ENCODE measurements at places on chromosomes 7 and 10.
A peak's percentile ranks its signal among the peaks of the same experiment; 100 is the strongest.

- DNase-seq: no peak
Observed at GRCh38 chr10:9357471-9357870, 1303.0 kb downstream of the GATA3 start.

GRCh38 chr7:142835487-142835886, 19.4 kb upstream of the EPHB6 start:
- DNase-seq: no peak

DNA sequence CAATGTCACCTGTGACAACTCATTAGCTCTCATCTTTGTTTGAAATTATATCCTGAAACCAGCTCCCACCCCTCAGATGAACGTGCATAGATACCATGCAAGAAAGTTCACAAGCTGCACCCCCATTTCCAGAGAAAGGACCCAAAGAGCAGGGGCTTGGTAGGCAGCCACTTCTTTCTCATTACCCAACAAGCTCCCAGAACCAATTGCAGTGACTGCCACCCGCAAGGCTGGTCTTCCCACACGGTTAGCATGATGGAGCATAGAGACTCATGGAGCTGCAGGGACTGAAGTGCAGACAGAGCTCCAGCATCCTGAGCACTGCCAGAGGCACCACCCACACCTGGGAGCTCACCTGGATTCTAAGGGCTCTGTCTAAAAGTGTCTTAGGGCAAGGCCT, 28.5 kb downstream of the FRMPD2 start:
- no peak for DNase-seq

DNA sequence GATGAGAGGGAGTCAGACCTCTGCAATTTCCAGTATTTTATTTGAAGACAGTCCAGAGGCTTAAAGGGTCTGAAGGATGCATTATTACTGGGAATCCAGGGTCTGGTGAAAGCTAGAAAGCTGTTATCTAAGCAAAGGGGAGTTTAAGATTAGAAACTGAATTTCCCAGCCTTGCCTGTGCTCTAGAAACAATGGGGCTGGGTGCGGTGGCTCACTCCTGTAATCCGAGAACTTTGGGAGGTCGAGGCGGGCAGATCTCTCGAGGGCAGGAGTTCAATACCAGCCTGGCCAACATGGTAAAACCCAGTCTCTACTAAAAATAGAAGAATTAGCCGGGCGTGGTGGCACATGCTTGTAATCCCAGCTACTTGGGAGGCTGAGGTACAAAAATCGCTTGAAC, 71.5 kb upstream of the ANLN start:
- DNase-seq: no peak

- DNase-seq: no peak
Observed at GRCh38 chr10:51748959-51749358, 49.6 kb upstream of the CSTF2T start.

GRCh38 chr10:126334272-126334671, 54.0 kb downstream of the ADAM12 start:
- no peak for DNase-seq

DNA sequence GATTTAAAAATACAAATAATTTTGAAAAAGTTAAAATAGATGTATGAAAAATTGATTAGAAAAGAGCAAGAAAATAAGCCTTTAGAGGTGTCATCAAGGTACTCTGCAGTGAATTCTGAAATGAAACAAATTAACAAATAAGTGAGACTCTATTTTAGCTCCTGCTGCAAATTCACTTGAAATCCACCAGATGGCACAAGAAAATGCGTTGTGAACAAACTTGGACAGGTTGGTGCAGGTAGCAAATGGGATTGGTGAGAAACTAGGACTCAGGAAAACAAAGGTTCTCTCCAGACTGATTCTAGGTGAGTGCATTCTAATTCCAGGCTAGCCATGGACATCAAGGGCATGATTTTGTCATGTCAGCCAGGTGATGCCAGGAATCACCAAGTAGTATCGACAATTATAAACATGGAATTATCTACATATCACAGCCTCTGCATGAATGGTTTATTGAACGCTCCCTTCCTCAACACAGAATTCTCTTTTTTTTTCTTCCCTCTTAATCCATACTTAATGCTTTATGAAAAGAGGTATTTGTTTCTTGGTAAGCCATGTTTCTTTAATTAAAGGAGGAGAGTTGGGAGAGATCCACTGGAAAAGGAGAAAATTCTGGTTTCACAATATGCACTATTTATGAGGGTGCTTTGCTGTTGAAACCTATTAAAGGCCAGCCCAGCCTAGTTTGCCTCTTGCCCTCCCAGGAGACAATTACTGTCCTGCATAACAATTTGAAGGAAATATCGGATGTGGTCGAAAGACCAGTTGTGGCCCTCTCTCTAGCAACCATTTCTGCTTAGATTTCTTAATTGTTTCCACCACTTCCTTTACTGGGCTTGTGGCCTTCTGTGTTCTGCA, 118.1 kb downstream of the ZNF365 start:
- DNase-seq: peak; percentile 24

DNA sequence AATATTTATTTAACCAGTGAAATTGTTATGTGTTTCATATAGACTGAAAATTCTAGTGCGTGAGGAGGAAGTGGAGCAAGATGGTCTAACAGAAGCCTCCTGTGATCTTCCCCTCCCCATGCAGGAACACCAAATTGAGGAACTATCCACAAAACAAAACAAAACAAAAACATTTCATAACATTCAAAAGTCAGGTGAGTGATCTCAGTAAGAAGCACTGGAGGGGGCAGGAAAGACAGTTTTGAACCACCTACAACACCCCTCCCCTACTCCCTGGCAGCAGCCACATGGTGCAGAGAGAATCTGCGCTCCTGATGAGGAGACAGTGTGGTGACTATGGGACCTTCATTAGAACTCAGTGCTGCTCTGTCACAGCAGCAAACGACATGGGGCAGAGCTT, 221.9 kb upstream of the SEMA3C start:
- no peak for DNase-seq

- peak; percentile 91 for DNase-seq
Observed at GRCh38 chr7:102426268-102427018, 6.9 kb upstream of the ORAI2 start.

- no peak for DNase-seq
Observed at GRCh38 chr10:66827353-66827752, 98.5 kb upstream of the LRRTM3 start.

- no peak for DNase-seq
Observed at GRCh38 chr10:71494980-71495381, 98.3 kb downstream of the CDH23 start.

Data from activated CD4-positive, alpha-beta T cell treated with anti-CD3 and anti-CD28 coated beads, Interleukin-2, amount 50 U/mL, for 16 hours (primary cell).